ENCODE measurements at places on chromosomes 3 and 15. TPM values are rescaled to one million over a fixed set of nuclear protein-coding genes. Genes with fewer than 3 reads are reported as not detected.

ZNF774 gene
- polyA plus RNA-seq, result 1.3 TPM

FETUB gene
- not detected for polyA plus RNA-seq

DNA sequence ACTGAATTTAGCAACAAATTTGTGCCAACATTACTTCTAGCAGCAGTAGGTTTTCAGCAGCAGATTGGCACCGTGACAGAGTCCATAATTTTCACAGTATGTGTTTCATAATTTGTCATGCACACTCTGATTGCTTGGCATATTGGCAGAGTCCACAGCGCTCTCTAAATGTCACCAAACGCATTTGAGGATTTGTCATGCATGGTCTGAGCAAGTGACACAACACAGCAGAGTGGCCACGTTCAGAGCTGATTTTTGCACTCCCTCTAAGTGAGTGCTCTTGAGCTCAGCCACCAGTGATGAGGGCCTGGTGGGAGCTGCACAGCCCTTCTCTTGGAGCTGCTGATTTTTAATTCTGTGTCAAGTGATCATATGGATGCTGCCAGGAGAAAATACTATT lies 1270.8 kb downstream of the ROBO1 start:
- no peak for DNase-seq

- DNase-seq, result no peak
Observed at GRCh38 chr3:166367947-166368533, 530.8 kb upstream of the BCHE start.

DNA sequence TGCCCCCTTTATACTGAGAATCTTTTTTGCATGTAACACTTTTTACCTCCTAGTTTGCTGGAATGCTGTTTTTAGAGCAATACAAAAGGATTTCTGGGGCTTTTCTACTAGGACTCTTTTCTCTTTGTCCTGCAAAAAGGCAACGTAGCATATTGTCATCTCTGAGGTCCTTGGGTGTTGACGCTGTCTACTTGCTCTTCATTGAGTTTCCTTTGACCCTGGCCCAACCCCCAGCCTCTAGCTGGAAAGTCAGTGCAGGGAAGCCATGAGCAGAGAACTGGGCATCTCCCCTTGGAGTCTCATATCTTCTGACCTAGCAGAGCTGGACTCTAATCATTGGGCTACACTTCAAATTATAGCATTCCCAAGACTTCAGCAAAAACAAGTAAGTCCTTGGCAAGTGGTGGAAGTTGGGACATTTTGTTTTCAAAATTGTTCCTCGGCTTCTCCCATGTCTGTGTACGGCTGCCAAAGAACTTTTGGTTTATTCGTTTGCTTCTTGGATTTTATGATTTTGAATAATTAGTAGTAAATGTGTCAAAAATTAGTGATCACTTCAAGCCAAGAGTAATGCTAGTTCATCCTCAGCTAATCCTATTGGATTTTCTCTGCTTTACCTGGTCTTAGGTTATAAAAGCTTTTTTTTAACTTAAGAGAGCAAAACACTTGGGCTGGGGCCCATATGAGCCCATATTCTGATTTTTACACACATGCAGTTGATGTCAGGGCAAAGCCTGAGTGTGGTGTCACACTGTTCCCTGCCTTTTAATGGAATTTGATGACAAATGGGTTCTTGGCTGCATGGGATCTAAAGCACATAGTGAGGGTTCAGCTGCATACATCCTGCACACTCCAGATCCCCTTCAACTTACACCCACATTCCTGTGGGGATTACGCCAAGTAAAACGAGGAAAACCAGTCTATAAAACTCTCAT lies 419.5 kb upstream of the C2CD4B start:
- no peak for DNase-seq

GRCh38 chr3:65963787-65964677 lies 74.7 kb downstream of the MAGI1 start:
- DNase-seq, result peak; percentile 58

- no peak for DNase-seq
Observed at GRCh38 chr3:9255976-9256375, 6.5 kb upstream of the SRGAP3 start.

GRCh38 chr3:149462581-149463011 lies 11.9 kb upstream of the TM4SF4 start:
- no peak for DNase-seq
